ENCODE measurements at places on chromosomes 4 and X.

DNA sequence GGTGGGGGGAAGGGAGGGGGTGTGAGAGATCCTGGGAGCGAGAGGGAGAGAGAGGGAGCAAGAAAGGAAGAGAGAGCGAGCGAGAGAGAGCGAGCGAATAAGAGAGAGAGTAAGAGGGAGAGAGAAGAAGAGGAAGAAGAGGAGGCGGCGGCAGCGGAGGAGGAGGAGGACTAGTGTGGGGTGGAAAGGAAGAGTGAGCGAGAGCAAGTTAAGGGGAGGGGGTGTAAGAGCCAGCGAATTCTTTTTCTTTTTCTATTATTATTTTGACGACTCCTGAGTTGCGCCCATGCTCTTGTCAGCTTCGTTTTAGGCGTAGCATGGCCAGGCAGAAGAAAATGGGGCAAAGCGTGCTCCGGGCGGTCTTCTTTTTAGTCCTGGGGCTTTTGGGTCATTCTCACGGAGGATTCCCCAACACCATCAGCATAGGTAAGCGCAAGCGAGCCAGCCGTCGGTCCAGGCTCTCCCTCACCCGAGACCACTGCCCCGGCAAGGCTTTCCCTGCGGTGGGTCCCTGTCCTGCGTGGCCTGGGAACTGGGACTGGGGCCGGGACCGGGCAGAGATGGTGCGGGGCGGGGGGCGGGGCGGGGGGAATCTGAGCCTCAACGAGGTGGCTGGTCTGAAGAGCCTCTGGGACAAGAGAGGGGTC is at the start of gene GRIA3:
TSS of gene GRIA3 (plus strand) at position 60 of the 647 bp plus-strand sequence. CDS start at position 318, 258 bp downstream.
- no peak for DNase-seq

DNA sequence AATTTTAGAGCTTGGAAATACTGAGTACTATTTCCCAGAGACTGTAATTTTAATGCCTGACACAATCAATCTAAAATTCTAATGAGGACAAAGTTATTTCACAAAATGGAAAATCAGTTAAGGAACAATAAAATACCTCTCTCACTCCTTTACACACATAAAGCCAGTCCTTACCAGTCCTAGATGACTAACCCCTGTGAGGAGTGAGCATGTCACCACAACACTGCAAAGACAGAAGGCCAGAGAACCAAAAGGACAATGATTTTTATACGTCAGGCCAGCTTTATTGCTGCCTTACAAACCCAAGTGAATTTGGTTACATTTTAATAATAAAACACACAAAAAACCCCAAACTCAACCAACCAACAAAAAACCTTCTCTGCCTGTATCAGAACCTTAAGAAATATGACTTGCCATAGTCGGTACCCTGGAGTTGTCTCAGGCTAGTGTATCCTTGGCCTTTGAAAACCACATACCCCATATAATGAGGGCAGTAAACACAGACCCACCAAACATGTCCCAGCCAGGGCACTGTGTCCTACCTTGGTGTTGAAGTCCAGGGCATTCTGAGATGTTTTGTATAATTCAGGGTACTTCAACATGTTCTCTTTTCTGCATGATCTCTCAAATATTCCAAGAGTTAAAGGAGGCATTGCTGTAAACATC is 57.6 kb downstream of the SHISA3 start:
- DNase-seq, result no peak

- no peak for DNase-seq
These were observed 205.4 kb downstream of the HS3ST1 start for GRCh38 chr4:11223311-11223710.

- DNase-seq, result no peak
These were observed 88.4 kb upstream of the CLNK start for GRCh38 chr4:10773010-10773409.

DNA sequence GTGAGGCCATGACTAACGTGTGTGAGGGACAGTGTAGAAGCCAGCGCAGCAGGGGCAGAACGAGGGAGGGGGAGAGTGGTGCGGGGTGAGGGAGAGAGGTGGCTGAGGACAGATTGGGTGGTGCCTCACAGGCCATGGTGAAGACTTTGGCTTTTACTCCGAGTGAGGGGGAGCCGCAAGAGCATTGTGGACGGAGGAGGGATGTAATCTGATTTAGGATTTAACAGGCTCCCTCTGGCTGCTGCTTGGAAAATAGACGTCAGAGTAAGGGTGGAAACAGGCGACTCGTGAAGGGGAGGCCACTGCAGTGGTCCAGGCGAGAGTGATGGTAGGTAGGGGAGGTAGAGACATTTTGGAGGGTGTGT is 13.0 kb downstream of the PPP1R3F start:
- DNase-seq, result peak; percentile 22

DNA sequence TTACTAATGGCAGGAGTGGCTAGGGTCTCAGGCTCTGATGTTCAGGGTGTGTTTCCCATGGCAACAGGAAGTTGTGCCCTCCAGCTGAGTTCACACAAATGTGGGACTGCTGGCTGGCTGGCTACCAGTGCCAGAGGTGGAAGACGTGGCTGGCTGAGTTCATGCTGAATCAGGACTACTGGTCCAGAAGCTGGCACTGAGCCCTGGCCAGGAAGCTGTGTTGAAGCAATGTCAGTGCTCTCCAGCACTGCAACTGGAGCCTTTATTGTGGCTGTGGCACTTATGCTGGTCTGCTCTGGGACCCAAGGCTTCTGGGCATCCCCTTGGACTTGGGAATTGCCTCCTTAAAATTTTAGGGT is 42.0 kb upstream of the ZXDA start:
- no peak for DNase-seq

GRCh38 chrX:129653971-129654651 is 645 bp downstream of the APLN start:
- peak; percentile 59 for DNase-seq

DNA sequence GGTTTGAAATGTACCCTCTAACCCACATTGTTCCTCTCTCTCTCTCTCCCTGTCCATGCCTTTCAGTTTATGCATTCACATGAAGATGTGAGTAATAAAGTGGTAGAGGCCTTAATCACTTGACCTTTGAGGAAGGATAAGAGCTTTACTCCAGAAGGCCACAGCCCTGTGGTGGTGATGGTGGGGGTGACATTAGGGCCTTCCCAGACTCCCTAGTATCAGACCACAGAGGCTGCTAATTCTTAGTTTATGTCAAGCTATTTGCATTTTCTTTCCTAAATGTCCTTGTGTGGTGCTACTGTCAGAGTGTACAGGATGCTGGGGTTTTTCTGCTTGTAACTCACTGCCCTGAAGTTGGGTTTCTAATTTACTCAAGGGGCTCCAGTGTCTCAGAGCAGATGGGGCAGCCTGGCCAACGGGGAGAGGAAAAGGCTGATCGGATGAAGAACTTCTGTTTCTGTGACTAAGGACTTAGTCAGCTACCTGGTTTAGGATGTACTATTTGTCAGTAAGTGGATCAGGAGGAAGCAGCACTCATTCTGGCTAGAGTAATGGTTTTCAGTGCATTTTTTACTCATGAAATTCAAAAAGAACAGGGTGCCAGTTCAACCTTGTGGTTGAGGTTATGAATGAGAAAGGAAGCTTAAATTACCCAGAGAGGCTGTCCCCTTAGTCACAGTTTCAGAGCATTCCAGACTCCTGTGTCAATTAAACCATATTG is 509.6 kb upstream of the DIPK2B start:
- DNase-seq, result peak; percentile 61

DNA sequence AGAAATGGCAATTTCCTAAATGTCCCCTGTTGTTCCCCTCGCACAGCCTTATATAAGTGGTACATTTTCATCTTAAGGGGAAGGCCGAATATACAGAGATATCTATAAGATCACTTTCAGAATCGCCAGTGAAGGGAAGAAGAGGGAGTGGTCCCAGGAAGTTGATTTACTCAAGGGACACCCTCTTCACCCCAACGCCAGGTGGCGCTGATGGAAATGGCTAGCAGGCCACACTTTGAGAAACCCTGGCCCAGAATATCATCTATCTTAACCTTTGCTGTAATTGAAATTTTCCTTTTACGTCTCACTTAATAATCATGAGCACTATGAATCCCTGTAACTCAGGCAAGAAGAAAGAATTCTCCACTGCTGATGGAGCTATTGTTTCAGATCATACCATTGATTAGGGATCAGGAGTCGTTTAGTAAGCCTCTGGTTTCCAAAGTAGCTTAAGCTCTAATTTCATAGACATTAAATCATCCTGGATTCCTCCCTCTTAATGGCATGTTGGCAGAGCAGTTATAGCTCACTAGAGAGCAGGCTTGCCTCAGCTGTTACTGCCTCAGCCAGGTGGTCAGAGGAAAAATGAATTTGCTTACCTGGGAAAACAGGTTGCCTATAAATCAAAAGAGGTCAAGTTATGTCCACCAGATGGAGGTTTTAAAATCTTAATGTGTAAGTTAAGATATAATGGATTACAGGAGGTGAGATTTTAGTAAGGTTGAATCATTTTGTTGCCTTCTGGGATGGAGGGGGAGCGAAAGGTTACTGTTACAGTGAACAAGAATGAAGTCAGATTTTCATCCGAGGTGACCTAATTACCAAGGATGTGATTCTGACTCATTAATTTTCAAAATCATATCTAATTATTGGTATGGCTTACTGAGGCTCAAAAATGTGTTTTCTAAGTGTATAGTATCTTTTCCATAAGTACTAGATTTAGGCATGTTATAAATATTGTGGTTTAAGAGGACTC is 941.2 kb upstream of the TENM3 start:
- no peak for DNase-seq
